Stimulated activated CD8-positive, alpha-beta memory T cell treated with anti-CD3 and anti-CD28 coated beads, Interleukin-2, amount 100 ng/mL, for 1 hour (primary cell): ENCODE measurements at places on chromosomes 5 and 9.

GRCh38 chr9:125910286-125910685 lies 163.1 kb downstream of the PBX3 start:
- DNase-seq = no peak

- DNase-seq = no peak
Measured at GRCh38 chr9:27442464-27442863, 81.6 kb upstream of the IFNK start.

DNA sequence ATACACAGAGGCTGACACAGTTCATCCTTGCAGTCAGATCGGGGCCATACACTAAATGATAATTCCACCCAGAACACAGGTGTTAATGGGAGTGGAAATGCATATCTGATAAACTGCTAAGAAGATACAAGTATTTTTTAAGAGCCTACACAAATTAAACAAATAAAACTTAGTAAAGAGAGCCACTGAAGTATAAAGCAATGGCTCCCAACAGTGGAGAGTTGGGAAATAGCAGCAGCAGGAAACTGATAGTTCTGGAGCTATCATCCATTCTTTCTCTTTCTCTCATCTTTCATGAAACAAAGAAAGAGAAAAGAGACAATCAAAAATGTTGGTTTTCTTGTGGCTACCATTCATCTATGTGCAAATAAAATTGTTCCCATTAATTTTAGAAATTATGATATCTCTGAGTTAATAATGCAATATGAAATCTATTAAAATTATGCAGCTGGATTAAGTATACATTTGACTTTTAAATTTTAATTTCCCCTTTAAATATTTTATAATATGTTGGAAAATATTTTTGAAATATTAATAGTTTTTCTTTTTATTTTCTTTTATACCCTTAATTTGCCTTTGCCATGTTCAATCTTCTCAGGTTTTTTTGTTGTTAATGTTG lies 120.8 kb downstream of the EMB start:
- no peak for DNase-seq

DNA sequence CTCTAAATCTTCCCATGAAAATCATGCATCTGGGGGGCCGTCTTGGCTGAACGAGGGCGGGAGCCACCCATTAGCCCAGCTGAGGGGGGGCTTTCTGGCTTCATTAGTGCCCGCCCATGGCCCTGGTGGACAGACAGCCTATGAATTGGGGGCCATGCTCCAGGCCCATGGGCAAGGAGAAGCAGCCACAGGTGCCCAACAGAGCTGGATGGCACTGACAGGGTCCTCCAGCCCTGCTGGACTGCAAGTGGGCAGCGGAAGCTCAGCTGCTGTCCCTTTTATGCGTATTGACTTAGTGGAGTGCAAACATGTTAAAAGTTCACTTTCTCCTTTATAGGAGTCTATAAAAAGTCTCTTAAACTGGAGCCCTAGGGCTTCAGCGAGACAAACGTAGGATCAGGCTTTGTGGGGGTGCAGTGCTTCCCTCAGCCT lies 75.3 kb downstream of the MACROH2A1 start:
- DNase-seq = no peak

DNA sequence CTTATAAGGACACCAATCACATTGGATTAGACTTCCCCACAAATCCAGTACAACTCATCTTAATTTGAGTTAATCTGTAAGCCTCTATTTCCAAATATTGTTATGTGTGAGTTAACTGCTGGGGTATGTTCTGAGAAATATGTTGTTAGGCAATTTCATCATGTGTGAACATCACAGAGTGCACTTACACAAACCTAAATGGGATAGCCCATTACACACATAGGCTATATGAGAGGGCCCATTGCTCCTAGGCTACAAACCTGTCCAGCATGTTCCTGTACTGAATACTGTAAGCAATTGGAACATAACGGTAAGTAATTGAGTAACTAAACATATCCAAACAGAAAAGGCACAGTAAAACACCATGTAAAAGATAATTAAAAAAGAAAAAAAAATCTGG lies 19.1 kb upstream of the ARSI start:
- no peak for DNase-seq

GRCh38 chr9:36889844-36890243 lies 144.2 kb downstream of the PAX5 start:
- no peak for DNase-seq

- DNase-seq = no peak
Measured at GRCh38 chr9:68822596-68823165, 117.6 kb downstream of the PIP5K1B start.

DNA sequence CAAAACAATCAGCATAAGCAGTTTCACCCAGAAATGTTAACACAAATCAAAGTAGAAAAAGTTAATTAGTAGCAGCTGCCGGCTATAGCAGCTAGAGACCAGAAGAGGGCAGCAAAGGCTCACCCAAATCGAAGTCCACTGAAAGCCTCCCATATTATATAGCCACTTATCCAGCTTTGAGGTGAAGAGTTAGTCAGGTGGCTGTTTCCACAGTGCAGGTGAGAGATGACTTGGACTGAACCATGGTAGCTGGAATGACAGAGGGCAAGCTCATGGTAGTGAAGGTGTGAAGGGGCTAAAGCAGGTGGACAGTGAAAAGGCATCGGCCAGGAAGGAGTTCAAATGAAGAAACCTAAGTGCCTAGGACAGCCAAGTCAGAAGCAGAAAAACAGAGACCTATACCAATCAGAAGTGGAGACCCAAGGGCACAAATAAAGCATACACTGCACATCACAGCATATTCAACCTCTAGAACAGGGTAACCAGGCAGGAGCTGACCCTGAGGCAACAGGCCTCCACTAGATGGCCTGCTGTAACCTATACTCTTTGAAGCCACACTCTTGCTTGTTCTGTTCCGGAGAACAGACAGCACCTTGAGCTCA lies 7.2 kb upstream of the RNF38 start:
- DNase-seq = peak; percentile 39

GRCh38 chr5:51214746-51215145 lies 168.5 kb upstream of the ISL1 start:
- no peak for DNase-seq

DNA sequence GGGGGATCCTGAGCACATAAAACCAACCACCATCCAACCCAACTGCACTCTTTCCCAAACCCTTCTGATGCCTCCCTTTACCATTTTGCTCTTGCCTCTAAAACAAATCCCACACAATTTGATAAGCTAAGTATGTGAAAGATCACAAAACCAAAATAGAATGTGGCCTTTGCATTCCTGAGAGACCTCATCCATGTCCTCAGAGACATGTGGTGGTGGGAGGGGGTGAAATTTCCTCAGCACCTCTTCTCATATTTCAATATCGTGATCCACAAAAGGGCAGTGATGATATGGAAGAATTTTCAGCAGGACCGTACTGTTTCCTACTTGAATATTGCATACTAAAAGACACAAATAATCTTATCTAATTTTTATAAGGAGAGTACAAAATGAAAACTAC lies 423.3 kb downstream of the TLE1 start:
- DNase-seq = no peak

- DNase-seq = no peak
Measured at GRCh38 chr5:56941981-56942380, 9.9 kb downstream of the MIER3 start.
